Kidney capillary endothelial cell (primary cell): ENCODE measurements at places on chromosomes 3 and 15.

GRCh38 chr15:30922480-30923311, 19.0 kb downstream of the FAN1 start:
- no peak for DNase-seq

DNA sequence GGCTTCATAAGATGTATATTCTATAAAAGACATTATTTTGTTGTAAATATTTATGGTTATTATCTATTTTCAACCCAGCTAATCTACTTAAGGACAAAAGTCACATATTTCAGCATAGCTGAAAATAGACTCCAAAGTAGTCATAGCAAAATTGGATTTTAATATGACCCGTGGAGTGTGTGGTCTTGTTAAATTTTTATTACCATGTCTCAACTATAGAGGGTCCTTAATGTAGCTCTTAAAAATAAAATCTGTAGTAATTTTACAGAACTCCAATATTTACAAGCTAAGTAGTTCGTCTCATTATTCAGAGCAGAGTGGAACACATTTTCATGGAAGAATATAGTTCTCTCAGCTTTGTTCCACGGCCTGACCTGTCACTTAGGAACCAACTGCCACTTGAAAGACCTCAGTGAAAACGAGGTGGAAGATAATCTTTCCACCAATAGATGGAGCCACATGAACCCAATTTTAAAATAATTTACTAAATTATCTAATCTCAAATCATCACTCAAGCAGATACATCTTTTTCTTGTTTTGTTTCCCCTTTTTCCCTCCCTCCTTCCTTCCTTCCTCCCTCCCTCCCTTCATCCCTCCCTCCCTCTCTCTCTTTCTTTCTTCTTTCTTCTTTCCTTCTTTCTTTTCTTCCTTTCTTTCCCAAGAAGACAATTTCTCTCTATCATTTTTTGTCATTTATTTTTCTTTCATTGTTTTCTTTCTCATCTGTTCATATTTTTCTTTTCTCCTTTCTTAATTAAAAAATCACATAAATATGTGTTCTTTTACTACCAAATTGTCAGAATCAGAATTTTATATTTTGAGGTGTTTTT, 97.2 kb downstream of the CLDN1 start:
- DNase-seq = peak; percentile 36

- DNase-seq = no peak
Observed at GRCh38 chr3:16406579-16406978, 106.9 kb downstream of the RFTN1 start.

GRCh38 chr15:38414357-38414756, 39.6 kb upstream of the FAM98B start:
- DNase-seq = peak; percentile 52

- DNase-seq = no peak
Observed at GRCh38 chr3:69642606-69643005, 96.7 kb upstream of the MITF start.

- no peak for DNase-seq
Observed at GRCh38 chr3:111332488-111333080, 209.4 kb upstream of the CD96 start.

GRCh38 chr3:111690242-111690641, 95.1 kb upstream of the ZBED2 start:
- no peak for DNase-seq

- peak; percentile 15 for DNase-seq
Observed at GRCh38 chr3:122858373-122858772, 63.5 kb downstream of the SLC49A4 start.

- no peak for DNase-seq
Observed at GRCh38 chr3:126456766-126457388, 18.8 kb downstream of the ZXDC start.

- DNase-seq = no peak
Observed at GRCh38 chr3:103381296-103382079, 946.7 kb downstream of the ZPLD1 start.

- DNase-seq = peak; percentile 3
Observed at GRCh38 chr3:46208167-46208704, at the start of gene CCR1. Gene CCR1 (minus strand): TSS chr3:46208313. CDS start chr3:46204313, 4,000 bp downstream.

GRCh38 chr3:181948286-181948685, 236.6 kb downstream of the SOX2 start:
- no peak for DNase-seq

DNA sequence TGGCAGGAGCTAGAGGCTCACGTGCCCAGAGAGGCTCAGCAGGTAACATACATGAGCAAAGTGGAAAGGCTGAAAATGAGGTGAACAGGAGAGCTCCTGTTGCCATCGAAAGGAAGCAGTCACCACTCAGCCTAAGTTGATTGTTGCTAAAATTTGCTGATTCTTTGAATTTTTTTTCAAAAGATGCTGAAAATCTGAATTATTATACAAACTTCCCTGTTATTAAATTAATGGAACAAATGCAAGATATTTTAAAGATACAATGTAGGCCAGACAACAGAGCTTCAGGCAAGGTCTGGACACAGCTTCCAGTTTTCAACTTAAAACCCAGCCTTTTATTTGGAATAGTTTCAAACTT, 151.3 kb downstream of the GHSR start:
- no peak for DNase-seq

DNA sequence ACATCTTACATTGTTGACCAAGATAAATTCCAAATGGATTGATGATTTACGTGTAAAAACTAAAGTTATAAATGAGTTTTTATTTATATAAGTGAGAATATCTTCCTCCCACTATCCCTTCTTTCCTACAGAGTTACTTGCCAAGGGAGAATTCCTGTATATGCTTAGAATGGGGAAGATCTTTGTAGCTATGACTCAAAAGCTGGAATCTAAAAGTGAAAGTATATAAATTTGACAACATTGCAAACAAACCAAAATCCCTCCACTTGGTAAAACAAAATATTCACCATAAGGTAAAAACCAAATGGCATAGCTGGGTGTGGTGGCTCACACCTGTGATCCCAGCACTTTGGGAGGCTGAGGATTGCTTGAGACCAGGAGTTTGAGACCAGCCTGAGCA, 52.7 kb upstream of the GCNT3 start:
- no peak for DNase-seq

DNA sequence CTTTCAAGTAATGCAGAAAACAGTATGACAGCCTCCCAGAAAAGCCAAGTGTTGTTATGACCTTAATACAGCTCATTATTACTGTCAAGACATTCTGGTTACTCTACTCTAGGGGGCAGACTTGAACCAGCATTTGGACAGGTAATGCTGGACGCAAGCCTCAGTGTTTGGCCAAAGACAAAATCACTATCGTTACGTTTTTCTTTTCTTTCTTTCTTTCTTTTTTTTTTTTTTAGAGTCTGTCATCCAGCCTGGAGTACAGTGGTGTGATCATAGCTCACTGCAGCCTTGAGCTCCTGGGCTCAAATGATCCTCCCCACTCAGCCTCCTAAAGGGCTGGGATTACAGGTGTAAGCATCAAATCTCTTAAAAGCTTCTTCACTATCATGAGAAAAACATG, 29.4 kb upstream of the TMEM45A start:
- DNase-seq = peak; percentile 48

DNA sequence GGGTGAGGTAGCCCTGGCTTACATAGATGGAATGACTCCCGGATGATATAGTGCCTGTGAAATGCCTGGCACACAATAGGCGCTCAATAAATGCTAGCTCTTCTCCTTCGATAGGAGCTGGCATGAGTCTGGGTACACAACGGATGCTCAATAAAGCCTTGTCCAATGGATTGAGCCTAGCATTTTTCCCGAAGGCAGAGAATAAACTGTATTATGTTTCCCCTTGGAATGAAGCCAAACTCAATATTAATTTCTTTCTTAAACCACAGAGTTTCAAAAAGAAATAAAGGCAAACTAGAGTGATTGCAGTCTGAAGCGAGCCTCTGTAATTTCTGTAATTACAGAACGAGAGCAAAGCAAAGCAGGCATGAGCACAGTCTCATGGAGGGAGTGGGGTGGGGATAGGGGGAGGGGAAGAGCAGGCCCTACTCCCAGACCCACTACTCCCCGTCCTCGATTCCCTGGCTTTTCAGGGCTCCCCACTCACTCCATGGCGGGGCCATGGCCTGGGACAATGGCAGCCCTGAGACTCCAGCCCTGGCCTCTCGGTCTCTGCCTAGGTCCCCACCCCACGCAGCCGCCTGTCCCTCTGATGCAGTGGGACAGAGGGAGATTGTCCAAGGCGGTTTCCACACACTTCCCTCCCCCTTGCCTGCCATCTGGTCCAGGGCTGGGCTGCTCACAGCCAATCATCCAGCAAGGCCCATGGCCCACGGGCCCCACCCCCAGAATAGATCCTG, 18.0 kb downstream of the SLC6A1 start:
- DNase-seq = no peak

- DNase-seq = no peak
Observed at GRCh38 chr3:126711121-126711760, 7.2 kb downstream of the CHCHD6 start.

DNA sequence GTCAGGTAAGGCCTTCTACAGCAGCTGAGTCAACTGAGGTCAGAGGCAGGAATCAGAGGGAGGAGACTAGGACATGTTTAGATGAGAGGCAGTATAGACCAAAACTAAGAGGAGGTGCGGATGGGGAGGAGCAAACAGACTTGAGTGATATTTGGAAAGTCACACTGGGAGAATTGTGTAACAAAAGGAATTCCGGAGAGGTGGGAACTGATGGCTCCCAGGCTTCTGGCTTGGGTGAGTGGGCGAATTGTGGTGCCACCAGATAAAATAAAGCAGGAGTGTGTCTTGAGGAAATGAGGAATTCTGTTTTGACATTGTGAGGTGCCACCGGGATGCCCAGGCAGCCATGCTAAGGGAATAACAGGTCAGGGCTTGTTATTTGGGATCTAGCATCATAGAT, 3.3 kb upstream of the TM6SF1 start:
- no peak for DNase-seq

DNA sequence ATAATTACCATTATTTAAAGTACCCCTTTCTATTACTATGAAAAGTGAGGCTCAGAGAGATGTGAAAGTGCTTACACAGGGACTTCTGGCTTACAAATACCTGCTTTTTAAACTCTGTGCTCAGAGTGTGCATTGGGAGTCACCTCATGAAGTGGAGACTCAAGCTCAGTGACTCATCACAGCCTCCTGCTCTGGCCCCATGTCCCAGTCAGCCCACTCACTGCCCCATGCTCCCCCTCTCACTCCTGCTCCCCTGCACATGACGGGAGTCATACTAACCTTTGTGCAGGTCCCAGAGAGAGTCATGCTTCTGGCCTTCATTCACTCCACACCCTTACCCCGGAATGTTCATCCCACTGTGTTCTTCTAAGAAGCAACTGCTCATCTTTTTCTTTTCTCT, 20.2 kb downstream of the CCR1 start:
- no peak for DNase-seq

- no peak for DNase-seq
Observed at GRCh38 chr15:73190189-73190601, 137.9 kb downstream of the NEO1 start.

- no peak for DNase-seq
Observed at GRCh38 chr3:120052225-120052624, 42.0 kb downstream of the GSK3B start.

- peak; percentile 60 for DNase-seq
Observed at GRCh38 chr3:152524198-152525140, 255.7 kb downstream of the MBNL1 start.

GRCh38 chr3:64815789-64816188, 128.0 kb upstream of the ADAMTS9 start:
- no peak for DNase-seq

GRCh38 chr3:196517162-196517800, 2.1 kb upstream of the SMCO1 start:
- no peak for DNase-seq

DNA sequence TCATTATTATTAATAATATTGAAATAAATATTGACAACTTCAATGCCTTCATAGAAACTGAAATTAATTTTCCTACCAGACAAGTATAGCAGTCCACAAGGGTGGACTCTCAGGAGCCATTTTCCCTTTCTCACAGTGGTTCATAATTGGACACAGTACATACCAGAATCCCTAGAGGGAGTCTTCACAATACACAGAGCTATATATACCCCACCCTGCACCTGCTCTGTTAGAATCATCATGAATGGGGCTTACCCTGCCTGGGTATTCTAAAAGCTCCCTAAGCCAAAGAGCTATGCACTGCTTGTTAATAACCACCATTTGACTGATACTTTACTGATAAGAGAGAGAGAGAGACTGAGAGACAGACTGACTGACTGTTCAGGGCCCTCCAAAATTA, 134.9 kb downstream of the FEZF2 start:
- DNase-seq = no peak

GRCh38 chr15:37130356-37130755, 30.0 kb upstream of the MEIS2 start:
- DNase-seq = no peak

DNA sequence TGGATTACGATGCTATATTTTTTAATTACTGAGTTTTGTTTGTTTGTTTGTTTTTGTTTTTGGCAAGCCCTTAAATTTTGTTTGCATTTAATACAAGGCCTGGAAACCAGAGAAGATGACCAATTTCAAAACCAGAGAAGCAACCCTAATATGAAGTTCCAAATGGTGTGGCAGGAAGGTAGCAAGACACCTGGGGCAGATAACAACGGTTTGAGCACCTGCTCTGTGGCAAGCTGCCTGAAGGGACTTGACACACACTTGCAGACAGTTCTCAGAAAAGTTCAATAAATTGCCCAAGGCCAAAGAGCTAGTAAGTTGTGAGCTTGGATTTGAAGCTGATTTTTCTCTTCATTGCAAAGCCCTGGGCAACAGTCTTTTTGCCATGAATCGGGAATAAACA, 151.2 kb upstream of the UBE2E1 start:
- no peak for DNase-seq

DNA sequence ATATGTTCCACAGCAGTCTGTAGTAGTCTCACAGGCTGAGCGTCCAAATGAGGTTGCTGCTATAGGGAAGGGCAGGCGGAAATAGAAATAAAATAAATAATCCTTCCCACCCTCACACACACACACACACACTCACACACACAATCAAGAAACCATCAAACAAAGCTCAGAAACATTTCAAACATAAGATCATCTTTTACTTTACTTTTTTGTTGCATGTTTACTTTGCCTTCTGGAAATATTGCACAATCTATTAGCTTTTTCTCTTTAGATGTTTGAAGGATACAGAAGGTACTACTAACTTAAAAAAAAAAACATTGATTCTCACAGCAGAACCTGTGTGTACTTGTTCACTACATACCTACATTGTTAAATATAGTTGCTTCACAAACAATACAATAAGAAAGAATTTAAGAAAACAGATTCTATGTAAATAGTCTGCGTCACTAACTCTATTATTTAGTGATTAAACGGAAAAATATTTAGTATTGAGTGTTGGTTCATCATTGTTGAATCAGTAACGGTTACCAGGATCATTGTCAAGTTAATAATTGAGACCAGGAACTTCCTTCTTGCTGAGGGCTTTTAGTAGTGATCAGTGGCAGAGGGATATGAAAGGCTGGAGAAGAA, 20.5 kb downstream of the ALCAM start:
- DNase-seq = no peak

GRCh38 chr3:110327870-110328269, 743.7 kb upstream of the NECTIN3 start:
- peak; percentile 41 for DNase-seq

- no peak for DNase-seq
Observed at GRCh38 chr3:130960139-130960795, 66.4 kb downstream of the ASTE1 start.

GRCh38 chr3:140931016-140931454, 10.6 kb upstream of the SLC25A36 start:
- no peak for DNase-seq
